Neural progenitor cell (in vitro differentiated cells): ENCODE measurements at places on chromosomes 4 and X. TPM values are rescaled to one million over a fixed set of nuclear protein-coding genes. Genes with fewer than 3 reads are reported as not detected.

- DNase-seq = no peak
Observed at GRCh38 chr4:127601029-127601428, 31.7 kb upstream of the INTU start.

GRCh38 chrX:129663171-129663570 is 8.4 kb upstream of the APLN start:
- DNase-seq = no peak

GRCh38 chrX:3377560-3377959 is 31.1 kb upstream of the MXRA5 start:
- no peak for DNase-seq

GRCh38 chr4:33477715-33478114 is 2757.5 kb downstream of the PCDH7 start:
- DNase-seq = no peak

DNA sequence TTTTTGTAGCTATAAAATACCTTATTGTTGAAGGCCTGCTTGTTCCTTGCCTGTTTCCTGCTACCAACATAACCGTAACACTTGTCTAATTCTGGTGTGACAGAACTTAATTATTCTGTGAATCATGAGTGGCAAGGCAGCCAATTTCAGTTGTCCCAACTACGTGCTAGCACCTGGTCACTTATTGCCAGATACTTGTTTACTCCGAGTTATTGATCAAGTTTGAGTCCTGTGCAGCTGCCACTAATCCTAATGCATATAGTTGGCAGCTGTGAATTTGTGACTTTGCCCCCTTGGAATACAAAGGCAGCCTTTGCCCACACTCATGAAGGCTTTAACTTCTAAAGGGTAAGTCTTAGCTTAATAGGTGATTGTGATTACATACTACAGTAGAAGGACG is 7.8 kb upstream of the RNF128 start:
- no peak for DNase-seq

DNA sequence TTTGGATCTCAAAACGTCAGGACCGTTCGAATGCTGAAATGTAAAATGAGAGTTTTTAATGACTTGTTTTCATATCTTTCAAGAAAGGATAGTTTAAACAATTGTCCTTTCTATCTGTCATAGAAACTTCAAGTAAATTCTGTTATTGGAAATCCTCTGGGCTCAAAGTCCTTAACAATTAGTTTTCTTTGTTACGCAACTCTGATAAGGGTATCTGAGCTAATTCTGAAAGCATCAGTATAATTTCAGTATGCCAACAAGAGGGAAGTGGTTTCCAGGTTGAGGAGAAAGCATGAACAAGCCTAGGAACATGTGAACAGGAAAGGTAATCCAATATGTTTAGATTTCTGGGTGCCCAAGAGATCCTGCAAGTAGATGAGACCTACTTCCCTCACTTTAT is 22.0 kb downstream of the ADH7 start:
- no peak for DNase-seq

DNA sequence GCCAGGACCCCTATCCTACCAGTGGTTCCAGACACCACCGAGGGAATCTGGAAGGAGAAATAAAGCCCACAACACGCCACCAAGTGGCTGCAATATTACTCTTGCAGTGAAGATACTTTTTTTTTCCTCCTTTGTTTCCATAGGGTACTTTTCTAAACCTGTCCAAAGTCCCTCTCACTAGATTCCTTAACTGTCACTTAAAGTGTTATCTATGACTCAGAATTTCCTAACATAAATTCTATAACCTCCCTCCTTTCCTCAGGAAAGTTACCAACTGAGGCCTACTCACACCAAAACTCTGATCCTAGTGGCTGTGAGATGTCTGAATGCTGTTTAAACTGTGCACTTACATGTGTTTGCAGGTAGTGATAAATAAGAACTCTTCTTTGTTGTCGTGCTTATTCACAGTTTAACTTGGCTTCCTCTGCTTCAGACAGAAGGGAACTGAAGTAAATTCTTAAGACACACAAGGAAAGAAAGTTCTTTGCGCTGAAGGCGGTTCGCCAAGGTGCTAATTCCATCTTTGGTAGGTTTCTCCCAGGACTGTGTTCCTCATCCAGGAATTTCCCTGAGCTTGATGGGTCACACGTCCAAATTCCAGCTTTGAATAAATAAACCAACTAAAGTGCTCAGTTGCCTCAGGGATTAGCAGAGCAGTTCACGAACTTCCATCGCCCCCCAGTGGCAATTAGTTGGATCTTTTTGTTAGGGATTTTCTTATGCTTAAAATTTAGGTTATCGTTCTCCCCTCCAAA is 10.7 kb upstream of the HCCS start:
- DNase-seq = peak; percentile 59

GRCh38 chr4:83262682-83263081 is 21.9 kb downstream of the COQ2 start:
- no peak for DNase-seq

- DNase-seq = no peak
Observed at GRCh38 chr4:112082954-112083586, 62.2 kb upstream of the FAM241A start.

GRCh38 chr4:44629280-44629866 is 22.1 kb downstream of the YIPF7 start:
- peak; percentile 66 for DNase-seq

DNA sequence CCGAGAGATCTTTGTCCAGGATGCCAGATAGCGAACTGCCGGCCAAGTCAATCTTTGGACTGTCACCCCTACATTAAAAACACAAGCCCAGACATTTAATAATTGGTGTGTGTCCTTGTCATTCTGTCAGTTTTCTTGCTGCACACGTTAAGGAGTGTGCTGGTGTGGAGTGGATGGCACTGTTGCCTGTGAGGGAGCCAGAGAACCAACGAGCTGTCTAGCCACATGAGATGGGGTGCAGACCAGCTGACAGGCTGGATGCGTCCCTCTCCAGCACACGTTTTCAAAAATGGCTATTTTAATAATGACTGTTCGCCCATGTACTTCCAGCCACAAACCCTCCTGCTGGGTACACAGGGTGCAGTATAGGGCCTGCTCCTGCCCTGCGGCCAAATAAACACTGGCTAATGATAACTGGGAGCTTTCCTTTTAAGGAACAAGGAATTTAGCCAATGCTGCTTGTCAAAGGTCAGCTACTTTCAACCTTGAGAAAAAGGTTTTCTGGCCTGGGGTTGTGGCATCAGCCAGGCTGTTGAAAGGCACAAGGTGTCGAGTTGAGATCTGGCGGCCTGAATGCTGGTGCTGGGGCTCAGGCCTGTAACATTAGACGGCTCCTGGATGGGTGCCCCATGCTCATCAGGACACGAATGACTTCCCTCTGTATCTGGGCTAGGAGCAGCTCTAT is 54.0 kb upstream of the MAP3K15 start:
- DNase-seq = no peak

DNA sequence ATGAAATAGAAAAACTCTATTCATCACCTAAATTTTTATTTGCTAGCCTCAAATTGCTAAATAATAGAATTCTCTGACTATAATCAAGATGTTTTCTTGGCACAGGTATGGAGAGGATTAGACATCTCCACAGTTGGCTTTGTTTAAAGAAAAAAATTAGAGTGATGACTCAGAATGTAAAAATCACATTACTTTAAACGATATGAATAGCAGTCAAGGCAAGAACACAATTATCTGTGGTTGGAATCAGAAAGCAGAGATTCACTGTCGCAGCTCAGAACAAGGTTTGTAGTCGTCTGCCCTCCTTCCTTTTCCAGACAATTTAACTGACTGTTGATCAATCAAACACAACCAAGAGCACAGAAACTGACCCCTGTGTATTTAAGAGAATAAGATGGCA is 32.2 kb upstream of the CCKAR start:
- no peak for DNase-seq

- DNase-seq = no peak
Observed at GRCh38 chr4:165780735-165781134, 92.3 kb upstream of the TLL1 start.

GRCh38 chr4:156939801-156940200 is 31.8 kb downstream of the PDGFC start:
- DNase-seq = no peak

GRCh38 chrX:74514384-74514783 is 93.1 kb downstream of the SLC16A2 start:
- DNase-seq = no peak

GRCh38 chr4:6782147-6782845 is at the start of gene KIAA0232:
TSS of gene KIAA0232 (plus strand) at chr4:6782727. CDS start at chr4:6824454, 41,727 bp downstream.
- DNase-seq = peak; percentile 98

DNA sequence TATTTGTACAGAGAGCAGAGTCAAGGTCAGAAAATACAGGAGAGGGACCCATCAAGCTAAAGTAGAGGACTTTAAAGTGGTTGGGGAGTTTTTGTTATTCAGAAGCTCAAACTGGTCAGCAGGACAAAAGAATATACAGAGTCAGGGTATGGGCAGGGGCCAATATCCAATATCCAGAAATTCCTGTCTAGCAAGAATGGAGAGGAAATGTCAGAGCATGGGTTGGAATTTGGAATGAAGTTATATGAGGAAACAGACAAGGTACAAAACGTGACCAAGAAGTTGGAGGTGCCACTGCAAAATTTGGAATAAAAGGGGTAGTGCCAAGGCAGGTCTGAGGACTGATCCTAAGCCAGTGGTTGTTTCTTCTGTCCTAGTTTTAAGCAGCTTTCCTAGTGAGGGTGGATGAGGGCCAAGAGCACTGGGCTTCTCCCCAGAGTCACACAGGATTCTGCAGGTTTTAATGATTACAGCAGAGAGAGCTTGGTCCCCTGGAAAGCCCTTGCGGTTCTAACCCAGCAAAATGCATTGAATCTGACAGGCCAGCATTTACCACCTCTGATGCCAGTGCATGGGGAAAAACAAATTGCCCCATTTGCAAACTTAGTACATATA is 304.7 kb upstream of the FTHL17 start:
- no peak for DNase-seq

GRCh38 chrX:108025376-108025775 is 19.5 kb upstream of the VSIG1 start:
- no peak for DNase-seq

GRCh38 chrX:49073601-49074575 is at the start of gene PRAF2:
TSS of gene PRAF2 (minus strand) at chrX:49074002. CDS start at chrX:49073987, 15 bp downstream.
- DNase-seq = peak; percentile 91

DNA sequence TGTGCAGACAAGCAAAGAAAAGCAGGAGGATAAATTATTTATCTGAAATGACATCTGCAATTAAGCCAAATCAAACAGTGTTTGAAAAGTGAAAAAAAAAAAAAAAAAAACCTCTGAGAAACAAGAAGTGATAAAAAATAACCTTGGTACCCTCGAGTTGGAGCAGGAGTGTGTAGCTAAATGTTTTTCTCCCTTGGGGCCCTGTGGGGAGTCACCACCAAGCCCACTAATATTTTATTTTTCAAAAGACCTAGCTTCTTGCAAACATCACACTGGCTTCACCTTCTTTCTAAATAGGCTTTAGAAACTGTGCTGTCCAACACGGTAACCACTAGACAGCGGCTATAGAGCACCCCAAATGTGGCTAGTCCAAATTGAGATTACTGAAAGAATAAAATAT is 47.7 kb downstream of the SNX25 start:
- DNase-seq = no peak

DNA sequence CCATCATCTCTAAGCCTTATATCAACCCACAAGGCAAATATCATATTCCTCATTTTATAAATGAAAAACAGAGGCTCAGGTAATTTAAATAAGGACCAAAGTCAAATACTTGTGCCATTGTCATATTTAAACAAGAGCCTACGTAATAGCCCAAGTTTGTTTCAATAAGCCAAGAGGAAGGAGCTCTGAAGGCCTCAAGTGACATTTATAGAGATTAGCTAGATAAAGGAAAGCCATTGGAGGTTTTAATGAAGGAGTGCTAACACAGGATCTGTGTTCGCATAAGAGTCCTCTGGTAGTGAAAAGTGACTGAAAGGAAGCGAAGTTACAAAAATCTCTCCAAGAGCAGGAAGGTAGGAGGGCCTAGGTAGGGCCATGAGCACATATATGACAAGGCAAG is 384.9 kb upstream of the NOCT start:
- no peak for DNase-seq

DNA sequence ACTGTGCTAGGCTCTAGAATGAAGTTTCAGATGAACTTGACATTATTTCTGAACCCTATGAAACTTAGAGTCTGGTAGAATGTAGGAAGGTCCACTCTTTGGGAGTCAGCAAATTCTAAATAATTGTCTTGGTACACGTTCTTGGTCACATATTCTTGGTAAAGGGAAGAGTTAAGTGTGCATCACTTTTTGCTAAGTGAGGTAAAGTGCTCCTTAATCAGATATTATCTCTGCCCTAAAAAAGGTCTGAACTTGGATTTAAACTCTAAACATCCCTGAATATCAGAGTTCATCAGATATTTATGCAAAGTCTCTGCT is 7.2 kb downstream of the OCIAD2 start:
- no peak for DNase-seq

- DNase-seq = no peak
Observed at GRCh38 chr4:156642161-156642560, 329.4 kb downstream of the PDGFC start.

- DNase-seq = no peak
Observed at GRCh38 chr4:155079871-155080270, 128.6 kb upstream of the NPY2R start.

GRCh38 chr4:139800082-139800481 is 134.5 kb downstream of the MGST2 start:
- DNase-seq = no peak

DNA sequence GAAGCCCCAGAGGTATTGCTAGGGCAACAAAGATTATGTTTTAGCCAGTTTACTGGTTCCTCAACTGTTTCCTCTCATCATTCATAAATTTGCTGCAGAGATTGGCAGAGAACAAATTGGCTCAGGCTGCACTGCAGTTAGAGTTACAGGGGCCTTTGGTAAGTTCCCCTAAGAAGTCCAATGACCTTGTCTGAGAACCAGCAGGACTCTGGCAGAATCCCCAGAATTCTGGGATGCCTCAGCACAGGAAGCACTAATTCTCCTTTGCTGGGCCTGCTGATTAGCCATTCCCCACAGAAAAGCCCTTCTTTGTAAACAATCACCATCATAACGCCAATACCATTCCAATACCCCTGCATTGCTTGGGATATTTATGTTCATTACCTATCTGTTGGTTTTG is 151.3 kb downstream of the USP46 start:
- DNase-seq = no peak

The GPRASP3 gene
- total RNA-seq = 20.0 and 20.3 TPM in 2 replicates

The GEMIN8 gene
- 18.0 and 22.2 TPM in 2 replicates for total RNA-seq

The EGF gene
- total RNA-seq = 6.2 and 6.6 TPM in 2 replicates

The CT45A2 gene
- not detected in 2 replicates for total RNA-seq

The ZXDA gene
- not detected in 2 replicates for total RNA-seq

The TCEAL9 gene
- 72.0 and 108 TPM in 2 replicates for total RNA-seq

The NUP62CL gene
- total RNA-seq = 9.8 and 16.9 TPM in 2 replicates

The TMEM31 gene
- total RNA-seq = 0.46 TPM in 1 of 2 replicates, not detected in the other

The RASSF6 gene
- total RNA-seq = not detected in 2 replicates
